NCI-H1436 (cell line): ENCODE measurements at places on chromosomes 3 and 15.

DNA sequence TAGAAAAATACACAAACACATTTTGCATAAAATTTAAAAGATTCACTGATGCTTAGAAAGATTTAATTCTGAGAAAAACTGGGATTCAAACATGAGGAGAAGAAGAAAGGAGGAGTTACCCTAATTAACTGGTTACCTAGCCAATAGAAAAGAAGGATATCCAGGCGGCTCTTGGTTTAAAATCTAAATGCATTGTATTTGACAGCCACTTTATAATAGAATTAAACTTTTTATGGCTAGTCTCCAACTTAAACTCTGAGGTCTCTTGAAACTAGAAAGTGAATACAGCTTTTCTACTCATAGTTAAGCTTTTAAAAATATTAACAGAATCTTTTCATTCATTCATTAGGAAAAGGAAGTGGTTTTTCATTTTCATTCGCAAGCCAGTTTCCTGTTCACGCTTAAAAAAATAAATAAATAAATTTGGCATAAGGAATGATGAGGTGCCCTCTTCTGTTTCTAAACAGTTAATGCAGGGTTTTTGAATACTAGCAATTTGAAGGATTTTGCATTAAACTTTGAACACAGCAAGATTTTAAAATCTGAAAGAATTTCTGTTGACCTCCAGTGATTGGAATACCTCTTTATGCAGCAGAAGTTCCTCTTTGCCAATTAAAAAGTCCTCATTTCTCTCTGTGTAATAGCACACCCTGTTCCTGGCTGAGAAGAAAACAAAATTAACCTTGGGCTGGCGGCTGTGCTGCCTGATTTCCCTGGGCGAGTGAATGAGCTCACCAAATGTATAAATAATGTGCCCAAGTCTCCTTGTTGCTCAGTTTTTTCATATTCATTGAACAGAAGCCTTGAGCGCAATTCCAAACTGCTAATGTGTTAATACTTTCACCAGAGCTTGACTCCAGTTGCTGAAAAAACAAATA, 105.1 kb downstream of the ZMAT3 start:
- peak; percentile 70 for DNase-seq

- no peak for DNase-seq
These were observed 35.8 kb upstream of the FBN1 start for GRCh38 chr15:48681353-48681752.

- no peak for DNase-seq
These were observed 80.3 kb upstream of the FLNB start for GRCh38 chr3:57927916-57928315.

DNA sequence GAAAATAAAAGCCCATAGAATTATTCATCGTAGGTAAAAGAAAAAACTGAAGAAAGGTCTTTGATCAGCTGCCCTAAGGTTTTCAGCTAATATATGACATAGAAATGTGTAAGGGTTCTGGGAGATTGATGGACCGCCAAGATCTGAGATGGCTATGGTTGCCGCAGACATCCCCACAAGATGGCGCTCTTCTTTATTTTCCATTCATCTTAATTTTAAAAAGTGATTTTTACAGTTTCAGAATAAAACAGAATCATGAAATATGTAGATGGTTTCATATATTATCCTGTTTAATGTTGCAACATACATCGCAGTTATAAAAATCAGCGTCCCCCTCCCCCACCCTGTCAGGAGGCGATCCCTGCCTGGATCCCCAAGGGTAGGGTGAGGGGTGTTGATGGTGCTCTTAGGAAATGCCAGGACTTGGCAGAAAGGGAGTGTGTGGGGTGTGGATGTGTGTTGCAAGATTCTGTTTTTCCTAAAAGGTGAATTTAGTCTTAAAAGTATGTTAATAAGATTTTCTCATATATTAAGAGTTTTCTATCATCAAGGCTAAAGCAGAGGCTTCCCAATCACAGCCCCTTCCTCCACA, 68.8 kb downstream of the ANXA2 start:
- no peak for DNase-seq

- no peak for DNase-seq
These were observed 122.7 kb upstream of the MNS1 start for GRCh38 chr15:56587686-56588085.

- DNase-seq, result no peak
These were observed 176.7 kb upstream of the TLE3 start for GRCh38 chr15:70274255-70274880.
